ENCODE measurements at places on chromosomes 5 and 9. TPM values are rescaled to one million over a fixed set of nuclear protein-coding genes. Genes with fewer than 3 reads are reported as not detected.

- no peak overlapping the region for H3K4me3 ChIP-seq
- H3K4me1 ChIP-seq, result no peaks in the 10 kb centered on the region
- no peaks in the 10 kb centered on the region for H3K27me3 ChIP-seq
- no peak overlapping the region for H3K27ac ChIP-seq
- H3K36me3 ChIP-seq, result no peaks in the 10 kb centered on the region
Measured at GRCh38 chr5:86880785-86881492, 263.2 kb downstream of the COX7C start.

GRCh38 chr5:174501461-174502069, 222.8 kb upstream of the MSX2 start:
- DNase-seq, result peak; percentile 57
- H3K4me1 ChIP-seq, result peaks cover 10% of the 10 kb centered on the region
- no peaks in the 10 kb centered on the region for H3K36me3 ChIP-seq
- H3K27ac ChIP-seq, result no peak overlapping the region
- H3K4me3 ChIP-seq, result no peak overlapping the region

GRCh38 chr5:1005904-1006655, 2.5 kb upstream of the NKD2 start:
- H3K27me3 ChIP-seq, result peaks cover 72% of the 10 kb centered on the region
- DNase-seq, result no peak
- H3K4me1 ChIP-seq, result no peaks in the 10 kb centered on the region

DNA sequence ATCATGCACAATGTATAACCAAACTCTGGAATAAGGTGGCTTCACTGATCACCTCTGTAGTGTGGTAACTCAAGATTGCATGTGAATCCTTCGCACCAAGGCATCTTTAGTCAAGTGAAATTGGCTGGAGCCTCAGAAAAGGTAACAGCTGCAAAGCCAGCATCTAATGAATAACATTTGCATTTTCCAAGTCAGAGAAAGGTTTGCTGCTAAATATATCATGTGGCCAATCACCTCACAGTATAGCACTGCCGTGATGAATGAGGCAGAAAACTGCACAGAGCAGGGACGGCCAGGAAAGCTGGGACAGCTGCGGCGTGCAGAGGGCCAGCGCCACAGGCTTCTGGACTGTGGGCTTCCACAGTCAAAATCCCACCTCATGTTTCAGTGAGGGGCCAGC, 18.5 kb downstream of the MRPS27 start:
- H3K36me3 ChIP-seq, result no peaks in the 10 kb centered on the region
- H3K4me3 ChIP-seq, result no peak overlapping the region
- H3K4me1 ChIP-seq, result no peaks in the 10 kb centered on the region
- no peak for DNase-seq

DNA sequence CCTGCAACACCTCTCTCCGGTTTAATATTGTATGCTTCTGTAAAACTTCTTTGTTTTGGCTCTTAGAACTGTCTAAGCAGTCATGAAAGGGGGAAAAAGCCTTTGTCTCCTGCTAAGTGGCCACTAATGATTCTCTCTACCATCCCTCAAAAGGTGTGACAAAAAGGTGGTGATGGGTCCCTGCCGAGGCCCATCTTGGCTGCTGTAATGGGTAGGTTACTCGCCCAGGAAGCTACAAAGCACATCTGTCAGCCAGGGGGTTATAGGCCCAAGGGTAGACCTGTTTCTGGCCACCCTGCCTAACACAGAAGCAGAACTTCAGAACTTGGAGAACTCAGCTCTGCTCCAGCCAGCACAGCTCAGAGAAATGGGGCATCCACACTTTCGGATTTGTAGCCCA, 1.6 kb downstream of the FAM219A start:
- peaks cover 5% of the 10 kb centered on the region for H3K4me1 ChIP-seq
- H3K4me3 ChIP-seq, result peak overlapping the region; percentile 70
- no peak for DNase-seq
- peak overlapping the region; percentile 84 for H3K27ac ChIP-seq

Gene CAMK2A
- total RNA-seq, result 0.18 TPM

DNA sequence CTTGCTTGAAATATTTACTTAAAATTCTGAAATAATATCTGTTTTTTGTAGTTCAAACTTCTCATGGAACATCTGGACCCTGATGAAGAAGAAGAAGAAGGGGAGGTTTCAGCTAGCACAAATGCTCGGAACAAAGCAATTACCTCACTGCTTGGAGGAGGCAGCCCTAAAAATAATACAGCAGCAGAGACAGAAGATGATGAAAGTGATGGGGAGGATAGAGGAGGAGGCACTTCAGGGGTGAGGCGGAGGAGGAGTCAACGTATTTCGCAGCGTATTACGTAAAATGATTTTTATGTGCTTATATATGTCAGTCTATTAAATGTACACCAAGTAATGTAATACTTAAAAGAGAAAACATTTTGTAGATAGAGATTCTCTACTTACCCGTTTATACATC, 185.4 kb downstream of the CPLANE1 start:
- no peak for DNase-seq
- no peaks in the 10 kb centered on the region for H3K4me1 ChIP-seq
- peaks cover 21% of the 10 kb centered on the region for H3K36me3 ChIP-seq
- no peak overlapping the region for H3K27ac ChIP-seq

Gene FBN2
- total RNA-seq, result 67.5 TPM

Gene CDH9
- total RNA-seq, result not detected

Measured in IMR-90 (cell line).